ENCODE measurements at places on chromosomes 4 and X.

DNA sequence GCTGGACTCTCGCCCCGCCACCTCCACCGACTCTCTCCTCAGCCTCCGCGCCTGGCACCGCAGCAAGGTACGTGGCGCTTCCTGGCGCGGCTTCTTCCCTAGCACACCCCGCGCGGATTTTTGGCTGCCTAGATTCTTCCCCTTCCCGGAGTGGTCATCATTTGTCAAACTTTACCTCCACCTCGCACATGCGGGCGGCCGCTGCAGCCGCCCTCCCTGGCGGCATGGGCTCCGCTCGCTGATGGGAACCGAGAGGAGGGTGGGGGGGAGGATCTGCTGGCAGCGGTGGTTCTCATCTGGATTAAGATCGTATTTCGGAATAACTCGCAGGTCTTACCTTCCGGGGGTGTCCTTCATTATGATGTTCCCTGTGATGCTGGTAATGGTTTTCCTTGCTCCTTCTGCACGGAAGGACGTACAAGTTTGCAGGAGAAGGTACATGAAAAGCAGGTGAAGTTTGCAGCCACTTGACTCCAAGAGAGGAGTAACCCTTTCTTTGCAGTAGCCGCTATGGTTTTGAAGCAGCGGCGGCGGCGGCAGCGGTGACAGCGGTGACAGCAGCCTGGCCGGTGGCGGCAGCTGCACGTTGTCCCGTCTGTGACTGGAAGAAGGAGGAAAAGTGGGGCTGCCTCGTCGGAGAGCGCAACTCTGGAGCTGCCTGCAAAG is 2183.9 kb upstream of the TENM3 start:
- DNase-seq = no peak

- no peak for DNase-seq
These were observed 406.8 kb downstream of the TMA16 start for GRCh38 chr4:163901319-163901718.

GRCh38 chr4:185532293-185532692 is 3.0 kb downstream of the PDLIM3 start:
- no peak for DNase-seq

DNA sequence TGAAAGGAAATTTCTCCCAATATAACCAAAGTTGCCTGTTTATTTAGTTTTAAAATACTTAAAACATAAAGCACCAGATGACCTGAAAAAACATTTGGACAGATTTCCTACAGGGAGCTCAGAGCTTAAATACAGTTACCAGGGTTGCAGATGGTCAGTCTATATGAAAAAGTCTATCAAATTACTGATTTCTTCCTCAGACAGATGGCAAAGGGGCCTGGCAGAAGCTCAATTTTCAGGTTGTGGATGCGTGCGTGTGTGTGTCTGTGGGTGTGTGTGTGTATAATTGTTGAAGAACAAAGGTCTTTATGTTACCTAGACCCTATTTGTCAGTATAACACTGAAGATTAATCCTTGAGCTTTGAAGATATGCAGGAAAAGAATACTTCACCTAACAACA is 169.4 kb downstream of the MAD2L1 start:
- no peak for DNase-seq
